Midbrain (tissue), 1 donor: ENCODE measurements at places on chromosomes 13 and 19.
A peak's percentile ranks its signal among the peaks of the same experiment; 100 is the strongest.

GRCh38 chr13:41577436-41577835 lies 120.1 kb downstream of the RGCC start:
- DNase-seq: peak; percentile 32

DNA sequence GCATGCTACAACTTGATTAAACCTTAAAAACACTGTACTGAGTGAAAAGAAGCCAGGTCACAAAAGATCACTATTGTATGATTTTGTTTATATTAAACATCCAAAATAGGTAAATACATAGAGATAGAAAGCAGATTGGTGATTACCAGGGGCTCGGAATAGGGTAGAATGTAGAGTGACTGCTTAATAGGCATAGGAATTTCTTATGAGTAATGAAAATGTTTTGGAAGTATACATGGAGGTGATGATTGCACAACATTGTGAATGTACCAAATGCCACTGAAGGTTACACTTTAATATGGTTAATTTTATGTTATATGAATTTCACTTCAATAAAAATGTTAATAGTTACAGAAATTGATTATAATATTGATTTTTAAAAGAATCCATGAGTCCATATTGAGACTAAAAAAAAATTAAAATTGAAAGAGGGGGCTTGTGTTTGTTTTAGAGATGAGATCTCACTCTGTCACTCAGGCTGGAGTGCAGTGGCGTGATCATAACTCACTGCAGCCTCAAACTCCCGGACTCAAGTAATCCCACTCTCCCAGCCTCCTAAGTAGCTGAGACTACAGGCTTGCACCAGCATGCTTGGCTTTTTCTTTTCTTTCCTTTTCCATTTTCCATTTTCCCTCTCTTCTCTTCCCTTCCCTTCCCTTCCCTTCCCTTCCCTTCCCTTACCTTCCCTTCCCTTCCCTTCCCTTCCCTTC lies 85.1 kb downstream of the FNDC3A start:
- no peak for DNase-seq

DNA sequence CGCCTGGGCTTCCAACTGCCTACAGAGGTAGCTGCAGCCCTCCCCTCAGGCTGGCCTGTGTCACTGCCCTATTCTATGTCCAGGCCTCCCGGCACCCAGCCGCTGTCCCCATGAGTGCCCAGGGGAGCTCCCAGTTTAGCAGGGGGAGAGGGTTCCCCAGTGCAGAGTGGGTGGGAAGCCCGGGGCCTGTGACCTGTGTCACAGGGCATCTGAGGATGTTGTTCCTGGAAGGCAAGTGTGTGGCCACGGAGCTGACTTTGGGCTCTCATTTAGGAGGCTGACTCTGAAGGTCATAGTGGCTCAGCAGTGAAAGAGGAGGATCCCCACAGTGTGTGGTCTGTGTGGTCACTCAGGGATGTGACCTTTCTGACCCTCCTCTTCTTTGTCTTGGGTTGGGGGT lies 25.1 kb downstream of the PPP1R37 start:
- DNase-seq: no peak

GRCh38 chr13:75222031-75222430 lies 259.9 kb downstream of the TBC1D4 start:
- no peak for DNase-seq

DNA sequence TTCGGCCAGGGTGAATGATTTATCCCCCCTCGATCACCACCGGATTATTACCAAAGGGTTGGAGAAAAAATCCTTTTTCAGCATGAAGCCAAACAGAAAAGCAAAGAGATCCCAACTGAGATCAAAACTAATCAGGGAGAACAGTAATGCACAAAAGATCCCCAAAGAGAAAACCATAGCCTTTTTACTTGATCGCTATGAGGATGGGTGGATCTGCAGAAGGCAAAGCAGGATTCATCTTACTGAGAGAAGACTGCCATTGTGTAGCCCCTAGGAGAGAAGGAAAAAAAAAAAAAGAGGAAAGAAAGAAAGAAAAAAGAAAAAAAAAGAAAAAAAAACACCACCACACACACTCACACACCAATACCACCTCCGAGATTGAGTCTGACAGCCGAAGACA lies at the start of gene FGF14:
Gene FGF14 (minus strand): TSS at position 283 of the 400 bp plus-strand sequence.
- DNase-seq: no peak
